ENCODE measurements at places on chromosomes 3 and 15.

- no peak for DNase-seq
Observed at GRCh38 chr3:100107221-100107814, 7.0 kb downstream of the FILIP1L start.

DNA sequence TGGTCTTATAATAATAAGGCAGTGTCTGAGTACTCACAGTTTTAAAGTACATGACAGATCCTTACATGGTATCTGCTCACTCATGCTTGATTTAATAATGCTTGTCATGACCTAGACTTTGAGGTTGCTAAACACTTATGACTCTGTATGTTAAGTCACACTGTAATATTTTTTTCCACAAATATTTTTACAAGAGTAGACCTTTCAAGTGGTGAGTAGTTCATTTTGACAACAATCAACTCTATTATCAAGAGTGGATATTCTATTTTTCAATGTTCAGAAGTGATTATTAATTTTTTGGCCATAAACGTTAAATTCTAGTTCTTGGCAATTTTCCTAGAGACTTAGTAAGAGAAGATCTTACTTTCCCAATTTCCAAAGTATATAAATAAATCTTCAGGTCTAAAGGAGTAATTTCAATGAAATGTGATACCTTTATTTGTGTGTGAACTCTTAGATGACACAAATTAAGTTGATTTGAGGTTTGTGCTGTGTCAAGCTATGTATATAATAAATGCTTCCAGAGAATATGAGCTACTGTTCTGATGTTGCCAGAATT, 104.5 kb downstream of the NLGN1 start:
- DNase-seq: no peak

DNA sequence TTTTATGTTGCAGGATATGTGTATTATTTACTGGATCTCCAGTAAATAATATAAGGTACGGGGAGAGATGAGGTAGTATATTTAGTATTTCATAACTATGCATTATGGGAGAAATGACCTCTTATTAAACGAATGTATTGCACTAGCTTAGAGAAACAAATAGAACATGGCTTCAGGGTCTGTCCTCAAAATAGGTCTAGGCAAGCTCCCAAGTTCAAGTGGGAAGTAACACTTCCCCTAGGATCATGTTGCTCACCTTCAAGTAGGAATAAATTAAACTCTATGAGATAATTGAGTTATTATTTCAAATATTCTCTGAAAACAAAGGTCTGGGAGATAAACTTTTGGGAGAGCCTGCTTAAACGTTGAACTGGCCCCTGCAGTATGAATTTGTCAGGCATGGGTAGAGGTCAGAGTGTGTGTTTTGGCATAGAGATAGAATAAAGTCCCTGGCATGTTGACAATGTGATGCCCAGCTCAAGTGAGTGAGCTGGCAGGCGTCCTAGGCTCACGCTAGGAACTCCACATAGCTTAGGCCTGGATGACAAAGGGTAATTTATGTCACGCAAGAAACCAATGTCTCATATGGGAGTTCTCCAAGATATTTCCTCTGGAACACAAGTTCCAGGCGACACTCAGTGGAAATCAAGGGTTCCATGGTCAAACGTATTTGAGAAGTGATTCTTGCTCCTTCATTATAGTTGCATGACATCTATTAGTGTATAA, 236.8 kb downstream of the CACNA2D3 start:
- DNase-seq: no peak

- no peak for DNase-seq
Observed at GRCh38 chr15:48422401-48422800, 91.2 kb downstream of the DUT start.

GRCh38 chr3:143755978-143756377, 92.3 kb downstream of the SLC9A9 start:
- no peak for DNase-seq
